Hematopoietic multipotent progenitor cell treated with erythropoietin and hydrocortisone succinate and interleukin-3 and kit ligand, for 15 days (in vitro differentiated cells): ENCODE measurements at places on chromosomes 7 and 10.

- no peak for DNase-seq
Observed at GRCh38 chr10:86648704-86649427, 5.5 kb upstream of the OPN4 start.

- no peak for DNase-seq
Observed at GRCh38 chr10:62614389-62615157, 189.9 kb upstream of the ADO start.

GRCh38 chr7:158917818-158918217 is 61.5 kb downstream of the DYNC2I1 start:
- DNase-seq, result no peak

DNA sequence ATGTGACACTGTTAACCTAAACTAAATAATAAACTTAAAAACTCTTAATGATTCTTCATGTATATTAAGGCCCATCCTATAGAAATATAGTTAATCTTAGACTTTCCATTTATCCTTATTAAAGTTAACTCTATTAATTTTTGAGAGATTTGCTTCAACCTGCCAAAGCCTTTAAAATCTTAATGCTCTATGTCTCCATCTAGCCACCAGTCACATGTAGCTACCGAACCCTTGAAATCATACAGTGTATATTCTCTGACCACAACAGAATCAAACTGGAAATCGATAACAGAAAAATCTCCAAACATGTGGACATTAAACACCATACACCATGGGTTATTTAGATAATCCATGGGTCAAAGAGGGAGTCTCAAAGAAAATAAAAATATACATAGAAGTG is 51.9 kb downstream of the ASZ1 start:
- no peak for DNase-seq

DNA sequence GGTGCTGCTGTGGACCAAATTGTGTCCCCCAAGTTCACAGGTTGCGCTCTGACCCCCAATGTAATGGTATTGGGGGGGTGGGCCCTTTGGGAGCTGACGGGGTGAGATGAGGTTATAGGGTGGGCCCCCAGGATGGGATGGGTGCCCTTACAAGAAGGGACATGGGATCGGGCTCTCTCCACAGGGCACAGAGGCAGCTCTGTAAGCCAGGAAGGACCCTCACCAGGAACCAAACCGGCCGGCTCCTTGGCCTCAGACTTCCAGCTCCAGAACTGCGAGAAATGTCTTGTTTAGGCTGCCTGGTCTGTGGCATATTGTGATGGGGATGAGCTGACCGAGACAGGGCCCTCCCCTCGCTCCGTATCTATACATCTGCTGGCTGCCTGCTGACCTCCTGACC is 25.7 kb upstream of the JAKMIP3 start:
- no peak for DNase-seq

- no peak for DNase-seq
Observed at GRCh38 chr7:158614700-158615099, 27.1 kb upstream of the PTPRN2 start.

DNA sequence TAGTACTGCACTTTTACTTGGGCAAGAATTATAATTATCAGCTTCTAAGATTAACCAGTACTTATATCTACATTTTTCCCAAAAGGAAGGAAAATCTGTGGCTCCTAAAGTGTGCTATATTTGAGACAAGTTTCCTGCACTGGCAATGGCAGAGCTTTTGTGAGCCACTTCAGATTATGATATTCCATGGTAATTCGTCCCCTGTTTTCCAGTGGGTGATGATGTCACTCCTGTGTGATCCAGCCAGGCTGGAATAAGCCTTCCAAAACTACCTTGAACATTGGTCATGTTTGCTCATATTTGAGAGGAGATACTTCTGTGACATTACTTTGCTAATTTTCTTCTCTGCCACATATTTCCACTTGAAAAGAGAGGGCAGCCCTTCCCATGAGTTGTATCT is 302.1 kb downstream of the MDFIC start:
- no peak for DNase-seq

GRCh38 chr10:56920601-56921261 is 559.7 kb upstream of the ZWINT start:
- DNase-seq, result no peak

DNA sequence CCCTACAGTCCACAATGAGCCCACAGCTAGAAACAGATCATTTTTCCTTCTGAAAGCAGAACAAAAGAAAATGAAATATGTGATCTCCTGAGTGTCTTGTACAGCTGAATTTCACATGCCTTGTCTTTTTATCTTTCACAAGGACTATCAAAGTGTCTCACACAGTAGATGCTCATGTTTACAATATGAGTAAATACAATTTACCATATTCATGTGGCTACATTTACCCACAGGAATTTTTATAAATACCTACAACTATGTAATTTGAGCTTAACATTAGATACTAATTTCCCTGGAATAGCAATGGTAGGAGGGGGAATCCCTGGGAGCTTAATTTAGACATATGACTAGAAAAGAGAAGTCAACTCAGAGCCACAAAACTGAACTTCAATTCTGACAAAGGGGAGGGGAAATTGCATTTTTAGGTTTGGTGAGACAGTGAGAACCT is 186.2 kb downstream of the MACC1 start:
- DNase-seq, result no peak

- no peak for DNase-seq
Observed at GRCh38 chr7:55028011-55028410, 9.2 kb downstream of the EGFR start.

DNA sequence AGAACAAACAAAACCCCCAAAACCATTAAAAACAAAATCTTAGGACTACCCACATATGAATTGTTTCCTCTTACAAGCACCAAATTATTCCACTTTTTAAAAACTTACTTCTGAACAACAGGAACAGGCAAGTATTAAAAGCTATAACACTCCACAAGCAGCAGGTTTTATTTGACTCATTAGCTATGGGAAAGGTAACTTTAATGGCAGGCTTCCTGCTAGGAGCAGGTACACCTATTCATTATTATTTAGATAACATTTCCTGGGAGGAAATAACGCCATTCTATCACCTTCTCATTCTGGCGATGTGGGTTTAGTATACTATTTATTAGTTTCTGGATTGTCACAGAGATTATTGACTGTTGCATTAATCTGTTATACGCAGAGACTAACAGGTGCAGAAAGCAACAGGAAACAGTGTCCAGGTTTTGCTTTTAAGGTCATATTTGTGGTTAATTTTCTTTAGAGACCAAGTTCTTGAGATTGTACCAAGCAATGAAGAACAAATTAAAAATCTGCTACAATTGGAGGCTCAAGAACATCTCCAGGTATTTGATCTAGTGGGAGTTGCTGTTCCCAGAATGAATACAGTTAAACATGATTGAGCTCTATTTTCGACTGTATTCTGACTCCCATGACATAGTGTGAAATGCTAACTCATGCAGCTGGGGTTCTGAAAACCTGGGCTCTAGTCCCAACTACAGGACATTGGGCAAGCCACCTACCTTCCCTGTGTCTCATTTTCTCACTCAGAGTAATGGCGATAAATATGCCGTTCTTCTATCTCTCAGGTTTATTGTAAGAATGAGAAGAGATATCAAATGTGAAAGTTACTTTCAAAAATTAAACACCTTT is 2.0 kb downstream of the CPA2 start:
- DNase-seq, result no peak

- no peak for DNase-seq
Observed at GRCh38 chr7:11135573-11135972, 161.9 kb downstream of the PHF14 start.

- peak; percentile 73 for DNase-seq
Observed at GRCh38 chr10:101066146-101066895, 4.5 kb downstream of the KAZALD1 start.

- no peak for DNase-seq
Observed at GRCh38 chr10:93837822-93838221, 56.0 kb upstream of the SLC35G1 start.

GRCh38 chr10:69734797-69735468 is 66.8 kb upstream of the COL13A1 start:
- no peak for DNase-seq

DNA sequence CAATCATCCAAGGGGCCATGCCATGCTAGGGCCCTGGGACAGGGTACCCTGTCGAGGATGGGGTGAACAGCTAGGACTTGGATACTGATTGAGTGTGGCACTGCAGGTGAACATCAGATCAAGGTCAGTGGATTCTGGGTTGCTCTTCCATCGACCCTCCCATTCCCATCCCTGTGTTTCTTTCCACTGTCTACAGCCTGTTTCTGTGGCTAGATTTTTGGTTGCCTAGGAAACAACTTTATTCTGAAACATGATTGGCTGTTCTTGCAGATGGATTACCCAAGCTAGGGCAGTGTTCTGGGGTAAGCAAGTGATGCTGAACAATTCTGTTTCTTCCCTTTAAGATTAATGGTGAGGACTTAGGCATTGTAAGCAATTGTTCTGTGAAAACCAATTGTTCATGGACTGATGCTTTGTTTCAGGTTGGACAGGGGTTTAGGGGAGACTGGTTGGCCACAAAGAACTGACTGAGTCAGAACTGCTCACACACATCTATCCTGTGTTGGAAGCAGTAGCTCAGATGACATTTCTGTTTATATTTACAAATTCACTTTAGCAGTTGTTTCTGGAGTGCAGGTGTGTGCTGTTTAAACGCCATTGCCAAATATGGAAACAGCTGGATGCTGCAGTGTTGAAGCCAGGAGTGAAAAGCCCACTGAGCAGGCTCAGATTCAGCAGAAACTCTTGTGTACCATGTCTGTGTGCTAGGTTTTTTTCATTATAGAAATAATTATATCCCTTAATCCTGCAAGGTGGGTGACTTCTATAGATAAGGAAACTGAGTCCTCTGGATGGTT is 102.3 kb upstream of the BTBD16 start:
- no peak for DNase-seq

DNA sequence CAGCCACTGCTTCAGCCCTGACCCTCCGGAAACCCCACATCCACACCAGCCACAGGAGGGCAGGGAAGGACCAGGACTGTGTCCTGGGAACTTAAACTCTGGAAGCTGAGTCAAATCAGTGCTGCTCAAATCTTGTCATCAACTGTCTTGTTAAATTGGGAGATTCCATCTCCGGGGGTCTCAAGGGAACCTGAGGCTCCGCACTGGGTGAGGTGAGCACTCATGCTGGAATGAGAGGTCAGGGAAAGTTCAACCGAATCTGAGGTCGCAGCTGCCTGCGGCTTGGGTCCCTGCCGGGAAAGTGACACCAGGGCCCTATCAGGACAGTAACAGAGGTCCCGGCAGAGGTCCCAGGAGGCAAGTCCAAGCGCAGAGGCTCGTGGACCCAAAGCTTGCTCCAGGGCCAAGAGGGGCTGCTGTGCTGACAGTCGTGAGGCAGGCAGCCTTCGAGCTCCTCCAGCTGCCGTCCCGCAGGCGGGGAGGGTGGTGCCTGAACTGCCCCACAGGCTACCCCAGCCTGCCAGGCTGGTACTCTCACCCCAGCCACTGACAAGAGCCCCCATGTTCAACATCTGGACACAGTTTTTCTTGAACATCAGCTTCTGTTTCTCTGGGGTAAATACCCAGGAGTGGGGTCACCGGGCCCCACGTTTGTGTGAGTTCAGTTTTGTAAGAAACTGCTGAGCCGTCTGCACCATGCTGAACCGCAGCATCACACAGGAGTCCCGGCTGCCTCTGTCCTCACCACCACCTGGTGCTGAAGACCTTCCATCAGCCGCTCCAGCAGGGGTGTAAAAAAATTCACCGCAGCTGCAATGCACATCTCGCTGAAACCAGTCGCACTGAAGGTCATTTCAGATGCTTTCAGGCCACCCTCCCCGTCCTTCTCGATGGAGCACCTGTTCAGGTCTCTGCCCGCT is 101.0 kb downstream of the DIP2C start:
- no peak for DNase-seq

GRCh38 chr10:1063232-1063865 is 7.2 kb downstream of the WDR37 start:
- no peak for DNase-seq

DNA sequence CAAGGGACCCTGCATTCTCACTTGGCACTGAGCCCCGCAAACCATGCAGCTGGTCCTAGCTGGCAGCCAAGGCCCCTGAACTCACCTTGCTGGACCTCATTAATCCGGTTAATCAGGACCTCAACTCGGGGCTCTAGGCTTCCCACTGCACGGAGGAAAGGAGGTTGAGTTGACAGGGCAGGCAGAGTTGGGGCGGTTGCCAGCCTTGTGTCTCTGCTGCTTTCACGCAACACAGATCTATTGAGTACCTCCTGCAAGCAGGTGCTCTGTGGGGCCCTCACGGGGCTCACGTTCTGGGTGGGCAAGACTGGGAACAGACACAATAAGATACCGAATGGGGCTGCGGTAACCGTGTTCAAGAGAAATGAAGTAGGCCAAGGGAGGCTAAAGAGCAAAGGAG is 6.2 kb downstream of the SYCE1 start:
- DNase-seq, result no peak

DNA sequence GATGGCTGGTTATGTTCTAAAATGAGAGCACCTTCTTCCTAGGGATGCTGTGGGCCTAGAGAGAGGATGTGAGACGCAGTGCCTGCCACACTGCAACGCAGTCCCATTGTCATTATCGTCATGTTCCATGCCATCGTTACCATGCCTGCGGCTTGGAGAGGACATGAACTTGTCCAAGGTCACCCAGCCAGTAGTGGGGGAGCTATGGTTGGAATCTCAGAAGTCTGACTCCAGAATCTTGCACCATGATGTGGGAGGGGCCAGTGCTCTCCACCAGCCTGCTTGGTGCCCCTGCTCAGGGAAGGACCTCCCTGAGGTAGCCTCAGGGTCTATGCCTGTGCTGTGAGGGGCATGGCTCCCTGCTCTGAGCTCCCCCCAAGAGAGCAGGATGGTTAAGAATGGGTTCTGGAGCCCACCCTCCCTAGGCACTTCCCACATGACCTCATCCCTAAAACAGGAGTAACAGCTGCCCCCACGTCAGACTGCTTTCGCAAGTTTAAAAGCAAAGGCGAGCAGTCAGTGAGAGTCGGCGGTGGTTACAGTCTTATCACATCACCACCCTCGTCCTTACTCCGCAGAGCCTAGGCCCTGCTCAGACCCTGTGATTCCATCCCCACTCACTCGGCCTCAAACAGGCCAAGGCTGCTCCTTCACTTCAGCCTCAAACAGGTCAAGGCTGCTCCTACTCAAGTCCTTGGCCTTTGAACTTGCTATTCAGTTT is 50.4 kb downstream of the HABP2 start:
- no peak for DNase-seq

DNA sequence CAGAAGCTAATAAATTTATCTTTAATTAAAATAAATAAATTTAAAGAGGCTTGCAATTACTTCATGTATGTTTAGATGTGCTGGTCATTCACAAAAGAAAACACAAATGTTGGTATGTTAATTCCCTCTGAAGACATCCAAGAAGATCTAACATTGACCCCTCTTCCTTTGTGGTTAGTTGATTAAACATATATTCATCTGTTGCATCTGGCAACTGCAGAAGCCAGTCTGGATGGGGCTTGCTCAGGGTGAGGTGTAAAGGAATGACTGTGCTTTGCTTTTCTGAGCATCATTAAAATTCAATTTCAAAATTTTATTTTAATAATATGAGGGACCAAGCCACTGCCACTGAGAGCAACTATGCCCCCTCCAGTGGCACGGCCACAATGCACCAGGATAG is 36.4 kb upstream of the FERD3L start:
- no peak for DNase-seq
